Stimulated activated memory B cell treated with anti-CD40 and anti-IgM and Interleukin-4, amounts not matched to agents 10 μg/mL and 1 μg/mL and 100 μg/mL, for 72 hours (primary cell): ENCODE measurements at places on chromosomes 16 and 17.

DNA sequence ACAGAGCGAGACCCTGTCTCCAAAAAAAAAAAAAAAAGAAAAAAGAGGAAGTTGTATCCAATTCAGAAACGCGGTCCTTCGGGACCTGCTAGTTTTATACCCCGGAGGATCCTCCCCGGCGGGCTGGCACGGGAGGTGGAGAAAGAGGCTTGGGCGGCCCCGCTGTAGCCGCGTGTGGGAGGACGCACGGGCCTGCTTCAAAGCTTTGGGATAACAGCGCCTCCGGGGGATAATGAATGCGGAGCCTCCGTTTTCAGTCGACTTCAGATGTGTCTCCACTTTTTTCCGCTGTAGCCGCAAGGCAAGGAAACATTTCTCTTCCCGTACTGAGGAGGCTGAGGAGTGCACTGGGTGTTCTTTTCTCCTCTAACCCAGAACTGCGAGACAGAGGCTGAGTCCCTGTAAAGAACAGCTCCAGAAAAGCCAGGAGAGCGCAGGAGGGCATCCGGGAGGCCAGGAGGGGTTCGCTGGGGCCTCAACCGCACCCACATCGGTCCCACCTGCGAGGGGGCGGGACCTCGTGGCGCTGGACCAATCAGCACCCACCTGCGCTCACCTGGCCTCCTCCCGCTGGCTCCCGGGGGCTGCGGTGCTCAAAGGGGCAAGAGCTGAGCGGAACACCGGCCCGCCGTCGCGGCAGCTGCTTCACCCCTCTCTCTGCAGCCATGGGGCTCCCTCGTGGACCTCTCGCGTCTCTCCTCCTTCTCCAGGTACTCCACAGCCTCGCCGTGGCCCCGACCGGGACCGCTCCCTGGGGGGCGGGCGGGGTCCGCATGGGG, at the start of gene CDH3:
TSS of gene CDH3 (plus strand) at position 596 of the 779 bp plus-strand sequence. CDS start at position 666, 70 bp downstream.
- ATAC-seq, result peak; percentile 49

DNA sequence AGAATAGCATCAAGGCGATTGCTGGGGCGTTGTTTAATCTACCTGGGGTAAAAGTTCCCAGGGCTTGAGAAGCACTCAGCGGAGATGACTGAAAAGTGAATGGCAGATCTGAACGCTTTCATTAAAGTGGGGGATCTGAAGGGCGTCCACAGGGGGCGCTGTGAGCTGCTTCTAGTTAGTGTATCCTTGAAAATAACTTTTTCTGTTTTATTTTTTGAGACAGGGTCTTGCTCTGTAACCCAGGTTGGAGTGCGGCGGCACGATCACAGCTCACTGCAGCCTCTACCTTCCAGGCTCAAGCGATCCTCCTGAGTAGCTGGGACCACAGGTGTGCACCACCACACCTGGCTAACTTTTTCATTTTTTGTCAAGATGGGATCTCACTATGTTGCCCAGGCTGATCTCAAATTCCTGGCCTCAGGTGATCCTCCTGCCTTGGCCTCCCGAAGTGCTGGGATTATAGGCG, 360.4 kb downstream of the SEC14L1 start:
- no peak for ATAC-seq

GRCh38 chr17:81111066-81111465, 54.2 kb upstream of the PVALEF start:
- no peak for ATAC-seq

- ATAC-seq, result no peak
These were observed 22.6 kb downstream of the DYNC1LI2 start for GRCh38 chr16:66728804-66729203.

GRCh38 chr16:68915589-68915988, 72.3 kb downstream of the TANGO6 start:
- ATAC-seq, result no peak

DNA sequence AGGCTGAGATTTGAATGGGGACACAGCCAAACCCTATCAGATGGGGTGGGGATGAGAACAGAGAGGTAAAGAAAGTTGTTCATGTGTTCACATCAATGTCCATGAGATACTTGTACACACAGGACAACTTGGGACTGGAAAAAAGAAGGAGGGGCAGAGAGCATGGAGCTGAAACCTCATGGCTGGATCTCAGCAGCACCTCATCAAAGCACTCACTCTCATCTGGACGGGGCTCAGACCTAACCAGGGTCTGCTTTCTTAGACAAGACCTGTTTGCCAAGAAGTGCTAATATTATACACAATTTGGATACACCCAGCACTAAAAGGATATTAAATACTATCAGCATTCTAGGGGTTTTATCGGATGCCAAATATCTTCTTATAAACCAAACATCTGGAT, 399.8 kb downstream of the SLC39A11 start:
- ATAC-seq, result no peak

GRCh38 chr17:17435323-17435722, 41.5 kb upstream of the MED9 start:
- ATAC-seq, result no peak

DNA sequence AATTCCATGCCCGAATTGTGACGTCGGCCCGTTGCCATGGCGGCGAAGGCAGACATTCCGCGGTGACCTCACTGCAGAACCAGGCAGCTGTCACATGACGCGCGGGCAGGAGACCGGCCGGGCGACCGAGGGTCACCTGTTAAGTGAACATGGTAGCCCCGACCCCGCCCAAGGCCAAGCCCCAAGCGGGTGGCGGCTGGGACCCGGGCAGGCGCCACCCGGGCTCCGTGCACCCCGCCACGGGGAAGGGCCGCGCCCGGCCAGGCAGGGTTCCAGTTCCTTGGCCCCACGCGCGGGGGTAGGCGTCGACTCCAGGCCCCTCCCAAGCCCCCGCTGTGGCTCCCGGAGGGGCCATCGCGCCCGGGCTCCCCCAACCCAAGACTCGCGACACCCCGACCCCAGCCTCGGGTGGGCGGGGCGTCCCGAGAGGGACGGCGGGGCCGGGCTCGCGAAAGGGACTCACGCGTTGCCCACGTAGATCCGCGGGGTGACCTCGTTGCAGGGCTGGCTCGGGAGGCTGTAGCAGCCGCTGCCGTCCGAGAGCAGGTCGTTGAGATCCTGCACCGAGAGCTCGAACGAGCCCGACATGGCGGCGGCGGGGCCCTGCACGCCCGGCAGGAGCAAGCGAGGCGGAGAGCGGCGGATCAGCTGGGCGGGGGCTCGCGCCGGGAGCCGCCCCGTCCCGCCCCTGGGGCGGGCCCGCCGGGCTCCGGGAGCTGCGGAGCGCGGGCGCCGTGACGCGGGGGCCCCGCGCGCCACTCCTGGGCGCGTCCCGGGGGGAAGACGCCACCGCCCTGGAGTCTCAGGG, at the start of gene DUSP3:
TSS of gene DUSP3 (minus strand) at position 641 of the 808 bp plus-strand sequence. CDS start at position 588, 53 bp downstream.
- peak; percentile 96 for ATAC-seq

- ATAC-seq, result no peak
These were observed 13.4 kb upstream of the TAC4 start for GRCh38 chr17:49861150-49861884.

GRCh38 chr17:49327835-49328784, 33.9 kb downstream of the ZNF652 start:
- peak; percentile 95 for ATAC-seq

DNA sequence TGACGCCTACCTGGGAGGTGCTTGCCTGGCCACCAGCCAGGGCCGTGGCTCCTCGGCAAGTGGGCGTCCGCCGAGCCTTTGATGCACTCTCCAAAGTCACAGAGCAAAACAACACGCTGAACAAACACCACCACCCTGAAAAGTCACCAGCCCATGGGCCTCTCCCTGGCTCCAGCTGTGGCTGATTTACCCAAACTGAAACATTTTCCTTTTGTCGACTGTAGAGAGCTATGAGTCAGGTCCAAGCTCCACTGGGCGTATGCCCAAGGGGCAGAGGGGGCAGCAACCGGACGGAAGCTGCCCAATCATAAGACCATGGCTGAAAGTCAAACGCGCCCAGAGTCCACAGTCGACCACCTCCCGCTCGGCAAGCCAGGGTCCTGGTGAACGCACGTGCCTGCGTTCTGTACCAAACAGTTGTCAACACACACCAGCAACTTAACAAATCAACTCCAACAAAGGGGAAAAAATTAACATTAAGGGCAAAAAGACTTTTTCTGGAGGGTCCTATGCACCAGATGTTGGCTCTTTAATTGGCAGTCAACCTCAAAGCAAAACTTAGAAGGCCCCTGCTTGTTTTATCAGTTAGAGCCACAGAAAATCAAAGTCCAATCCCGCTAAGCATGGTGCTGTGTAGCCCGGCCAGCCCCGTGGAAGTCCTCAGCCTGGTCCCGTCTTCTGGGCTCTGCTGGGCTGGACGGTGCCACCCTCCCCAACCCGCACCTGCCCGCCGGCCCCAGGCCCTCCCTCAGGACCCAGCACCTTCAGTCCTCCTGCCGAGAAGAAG, 47.3 kb downstream of the TBC1D16 start:
- ATAC-seq, result no peak

- no peak for ATAC-seq
These were observed 15.1 kb downstream of the YWHAE start for GRCh38 chr17:1384905-1385435.

DNA sequence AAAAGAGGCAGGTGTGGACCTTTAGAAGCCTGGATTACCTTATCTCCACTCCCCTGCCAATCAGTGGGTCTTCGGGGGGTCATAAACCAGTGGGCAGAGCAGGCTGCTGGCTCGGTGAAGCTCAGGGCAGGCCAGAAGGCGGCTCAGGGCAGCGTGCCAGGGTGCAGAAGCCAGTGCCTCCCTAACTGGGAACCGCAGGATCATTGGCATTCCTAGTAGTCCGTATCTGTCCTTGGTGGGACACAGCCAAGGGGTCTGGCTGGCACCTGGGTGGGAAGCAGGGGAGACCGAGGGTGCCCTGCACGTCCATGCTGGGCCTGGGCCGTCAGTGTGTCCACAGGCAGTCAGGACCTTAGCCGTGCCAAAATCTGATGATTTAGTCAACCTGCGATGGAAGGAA, 76.8 kb downstream of the SEC14L1 start:
- no peak for ATAC-seq

DNA sequence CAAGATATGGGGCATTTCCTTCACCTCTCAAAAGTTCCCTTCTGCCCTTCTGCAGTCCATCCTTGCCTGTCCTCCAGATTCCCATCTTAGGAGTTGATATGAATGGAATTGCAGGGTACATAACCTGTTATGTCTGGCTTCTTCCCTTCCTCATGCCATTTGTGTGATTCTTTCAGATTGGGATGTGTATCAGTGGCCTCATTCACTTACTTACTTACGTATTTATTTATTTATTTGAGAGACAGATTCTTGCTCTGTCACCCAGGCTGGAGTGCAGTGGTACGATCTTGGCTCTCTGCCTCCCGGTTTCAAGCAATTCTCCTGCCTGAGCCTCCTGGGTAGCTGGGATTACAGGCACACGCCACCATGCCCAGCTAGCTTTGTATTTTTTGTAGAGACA, 6.2 kb upstream of the TMEM94 start:
- ATAC-seq, result no peak

- no peak for ATAC-seq
These were observed 83.8 kb downstream of the FOXL1 start for GRCh38 chr16:86662195-86662594.

- no peak for ATAC-seq
These were observed 20.4 kb downstream of the CEP295NL start for GRCh38 chr17:78882540-78883088.

GRCh38 chr16:53055541-53056391, 975 bp downstream of the CHD9 start:
- no peak for ATAC-seq

- no peak for ATAC-seq
These were observed 59.8 kb upstream of the RBFOX3 start for GRCh38 chr17:79670537-79671084.

DNA sequence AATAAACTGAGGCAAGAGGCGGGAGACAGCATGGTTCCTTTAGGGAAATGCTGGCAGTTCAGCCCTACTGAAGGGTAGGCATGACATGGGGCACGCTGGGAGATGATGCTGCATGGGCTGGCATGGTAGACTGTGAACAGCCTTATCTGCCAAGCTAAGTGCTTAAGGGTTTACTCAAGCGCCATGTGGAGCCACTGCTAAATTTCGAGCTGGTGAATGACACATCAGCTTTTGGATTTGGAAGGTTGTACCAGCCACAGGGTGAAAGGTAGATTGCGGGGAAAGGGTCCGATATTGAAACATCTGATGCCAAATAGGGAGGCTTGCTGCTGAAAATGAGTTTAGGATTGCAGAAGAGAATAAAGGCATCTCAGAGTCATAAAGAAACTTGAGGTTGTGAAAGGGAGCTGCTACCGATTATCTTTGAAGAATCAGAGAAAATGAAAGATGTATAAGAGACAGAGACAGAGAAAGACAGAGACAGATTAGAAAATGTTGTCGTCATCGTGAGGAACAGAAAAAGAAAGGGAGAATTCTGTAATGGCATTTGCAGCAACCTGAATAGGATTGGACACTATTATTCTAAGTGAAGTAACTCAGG, 16.3 kb downstream of the PIK3R5 start:
- no peak for ATAC-seq
